ENCODE measurements at places on chromosomes 7 and 10.

GRCh38 chr10:64648915-64649314, 1127.7 kb downstream of the REEP3 start:
- DNase-seq, result no peak

DNA sequence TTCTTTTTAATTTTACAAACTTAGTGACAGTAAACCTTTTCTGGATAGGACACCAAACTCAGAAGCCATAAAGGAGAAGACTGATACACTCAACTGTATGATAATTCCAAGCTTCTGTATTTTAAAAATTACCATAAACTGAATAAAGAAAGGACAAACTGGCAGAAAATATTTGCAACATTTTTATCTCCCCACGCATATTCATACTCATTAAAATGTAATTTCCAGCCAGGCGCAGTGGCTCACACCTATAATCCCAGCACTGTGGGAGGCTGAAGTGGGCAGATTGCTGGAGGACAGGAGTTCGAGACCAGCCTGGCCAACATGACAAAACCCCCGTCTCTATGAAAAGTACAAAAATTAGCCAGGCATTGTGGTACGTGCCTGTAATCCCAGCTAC, 67.7 kb downstream of the HIBADH start:
- no peak for DNase-seq

GRCh38 chr7:41163991-41164390, 538.9 kb downstream of the INHBA start:
- DNase-seq, result no peak

- DNase-seq, result no peak
These were observed 24.9 kb downstream of the MSRB2 start for GRCh38 chr10:23120001-23120934.

DNA sequence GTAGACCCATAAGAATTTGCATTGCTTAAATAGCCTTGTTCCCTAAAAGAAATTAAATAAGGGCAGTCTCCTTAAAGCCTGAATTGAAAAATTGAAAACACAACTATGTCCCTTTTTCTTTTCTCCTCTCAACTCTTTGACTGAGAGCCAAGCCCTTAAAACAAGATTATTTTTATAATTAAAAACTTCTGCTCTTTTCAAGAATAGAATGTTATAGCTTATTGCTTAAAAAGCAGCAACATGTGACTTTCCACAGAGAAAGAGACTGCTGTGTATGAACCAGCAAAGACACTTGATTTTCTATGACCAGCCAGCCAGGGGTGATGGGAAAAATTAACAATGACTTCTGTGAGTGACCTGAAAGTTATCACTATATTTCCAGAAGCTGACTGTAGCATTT, 295.2 kb upstream of the CELF2 start:
- DNase-seq, result no peak
